ENCODE measurements at places on chromosomes 2 and 18.

- no peak for DNase-seq
Measured at GRCh38 chr2:20602803-20603202, 48.1 kb downstream of the HS1BP3 start.

DNA sequence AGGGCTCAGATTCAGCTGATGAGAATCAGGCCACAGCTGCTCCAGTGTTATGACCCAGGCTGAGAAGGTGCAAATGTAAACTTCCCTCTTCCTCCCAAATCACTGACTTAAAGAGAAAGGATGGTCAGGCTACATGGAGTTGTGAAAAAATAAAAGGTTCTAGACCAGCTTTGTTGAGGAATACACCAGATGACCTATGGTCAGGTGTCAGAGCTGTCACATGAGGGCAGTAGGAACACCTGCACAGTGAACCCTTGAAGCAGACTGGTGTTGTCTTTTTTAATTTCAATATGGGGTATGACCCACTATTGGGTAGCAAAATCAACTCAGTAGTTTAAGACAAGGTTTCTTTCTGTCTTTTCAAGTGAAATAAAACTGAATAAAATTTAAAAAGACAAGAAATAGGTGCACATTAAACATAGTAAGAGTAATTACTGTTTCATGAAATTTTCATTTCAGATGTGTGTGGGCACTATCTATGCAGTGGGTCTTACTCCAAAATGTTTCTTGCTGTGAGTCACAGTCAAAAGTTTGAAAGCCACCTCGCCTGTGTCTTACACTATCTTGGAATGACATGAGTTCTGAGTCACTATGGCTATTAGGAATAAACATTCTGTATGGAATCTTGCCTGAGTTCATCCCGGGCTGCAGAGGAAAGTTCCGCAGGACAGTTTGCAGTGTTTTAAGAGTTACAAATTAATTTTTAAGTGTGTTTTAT lies 83.6 kb downstream of the ACVR1 start:
- DNase-seq: no peak

DNA sequence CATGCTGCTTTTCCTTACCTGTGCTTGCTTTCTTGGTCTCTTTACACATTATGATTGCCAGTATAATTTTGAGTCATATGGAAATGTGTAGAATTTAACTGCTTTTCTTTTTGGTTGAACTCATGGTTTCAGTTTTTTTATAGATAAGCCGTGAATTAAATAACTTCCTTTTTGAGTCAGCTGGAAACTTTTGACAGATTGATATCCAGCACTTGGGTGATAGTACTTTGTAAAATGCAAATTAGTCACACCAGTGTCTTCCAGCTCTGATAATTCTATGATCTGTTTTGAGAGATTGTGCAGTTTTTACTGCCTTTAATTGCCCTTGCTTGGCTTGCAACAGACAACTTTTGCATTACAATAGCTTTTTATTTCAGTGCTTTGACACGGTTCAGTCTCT lies 86.4 kb downstream of the NCOA1 start:
- no peak for DNase-seq

GRCh38 chr2:101580528-101580927 lies 105.6 kb upstream of the RFX8 start:
- DNase-seq: no peak

GRCh38 chr2:152607793-152608300 lies 109.4 kb downstream of the PRPF40A start:
- DNase-seq: no peak

DNA sequence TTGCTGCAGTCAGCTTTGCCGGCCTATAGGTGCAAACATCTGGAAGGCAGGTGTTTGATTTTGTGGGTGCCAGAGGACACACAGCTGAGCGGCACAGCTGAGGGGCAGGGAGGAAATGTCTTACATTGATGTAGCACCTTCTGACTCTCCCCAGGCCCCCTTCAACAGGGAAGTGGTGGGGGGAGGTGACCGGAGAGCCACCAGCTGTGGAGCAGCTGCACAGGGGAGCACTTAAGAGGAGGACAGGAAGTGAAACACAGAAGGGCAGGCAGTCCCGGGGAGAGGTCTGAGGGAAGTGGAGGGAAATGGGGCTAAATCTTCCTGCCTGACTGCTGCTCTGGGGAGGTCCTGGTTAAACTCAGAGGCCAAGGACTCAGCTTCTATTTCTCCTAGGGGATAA lies 409.1 kb downstream of the TNS1 start:
- no peak for DNase-seq

DNA sequence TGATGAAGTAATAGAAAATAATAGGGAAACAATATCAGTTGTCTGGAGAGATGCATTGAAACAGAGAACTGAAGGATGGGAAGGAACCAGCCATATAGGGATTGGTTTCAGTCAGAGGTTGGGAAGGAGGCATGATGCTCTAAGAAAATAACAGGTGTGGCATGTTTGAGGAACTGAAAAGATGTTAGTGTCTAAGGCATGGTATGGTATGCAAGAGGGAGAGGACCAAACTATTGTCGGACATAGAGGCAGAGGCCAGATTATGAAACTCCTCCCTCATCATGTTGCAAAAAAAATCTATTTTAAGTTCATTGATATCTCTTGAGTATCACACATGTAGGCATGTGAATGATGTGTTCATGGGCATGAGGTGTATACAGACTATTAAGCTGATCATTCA lies 48.9 kb upstream of the EMILIN2 start:
- no peak for DNase-seq

GRCh38 chr2:163610817-163611556 lies 124.8 kb downstream of the FIGN start:
- DNase-seq: peak; percentile 23

GRCh38 chr2:120383631-120384340 lies 37.9 kb downstream of the INHBB start:
- DNase-seq: no peak

DNA sequence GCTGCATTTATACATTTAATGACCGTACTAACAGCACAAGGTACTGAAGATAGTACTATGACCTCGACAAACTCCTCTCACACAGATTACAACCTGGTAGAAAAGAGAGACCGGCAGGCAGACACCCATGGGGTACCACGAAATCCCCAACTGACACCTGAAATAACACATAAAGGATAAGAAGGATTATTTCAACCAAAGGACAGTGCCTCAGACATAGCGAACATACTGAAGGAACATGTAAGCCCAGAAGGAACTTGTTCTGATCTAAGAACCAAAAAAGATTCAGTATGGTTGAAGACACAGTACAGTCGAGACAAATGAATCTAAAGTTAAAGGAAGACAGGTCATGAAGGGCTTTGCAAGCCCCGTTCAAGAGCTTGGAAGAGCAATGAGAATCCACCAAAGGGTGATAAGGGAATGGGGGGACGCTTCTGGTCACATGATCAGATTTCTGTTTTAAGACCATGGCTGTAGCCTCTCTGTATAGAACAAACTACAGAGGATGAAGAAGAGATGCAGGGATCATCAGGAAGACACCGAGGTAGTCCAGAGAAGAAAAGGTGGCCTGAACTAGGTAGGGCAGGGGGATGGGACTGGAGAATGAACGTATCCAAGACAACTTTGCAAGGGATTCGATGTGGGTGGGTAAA lies 902 bp downstream of the MCFD2 start:
- DNase-seq: no peak

DNA sequence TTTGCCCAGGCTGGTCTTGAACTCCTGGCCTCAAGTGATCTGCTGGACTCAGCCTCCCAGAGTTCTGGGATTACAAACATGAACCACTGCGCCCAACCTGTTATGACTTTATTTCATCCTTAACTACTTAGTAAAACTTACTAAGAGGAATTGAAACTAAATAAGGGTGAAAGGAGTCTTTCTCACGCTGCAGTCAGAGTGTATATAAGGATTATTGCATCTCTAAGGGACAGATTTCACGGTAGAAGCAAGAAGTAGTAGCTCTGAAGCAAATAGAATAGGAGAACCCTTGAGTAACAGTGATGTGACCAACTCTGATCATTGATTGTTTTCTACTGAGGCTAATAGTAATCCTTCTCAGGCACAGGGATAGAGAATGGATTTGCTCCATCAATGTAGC lies 960.1 kb downstream of the CPS1 start:
- DNase-seq: no peak

- DNase-seq: no peak
Measured at GRCh38 chr2:228535396-228535795, 353.9 kb upstream of the SPHKAP start.

DNA sequence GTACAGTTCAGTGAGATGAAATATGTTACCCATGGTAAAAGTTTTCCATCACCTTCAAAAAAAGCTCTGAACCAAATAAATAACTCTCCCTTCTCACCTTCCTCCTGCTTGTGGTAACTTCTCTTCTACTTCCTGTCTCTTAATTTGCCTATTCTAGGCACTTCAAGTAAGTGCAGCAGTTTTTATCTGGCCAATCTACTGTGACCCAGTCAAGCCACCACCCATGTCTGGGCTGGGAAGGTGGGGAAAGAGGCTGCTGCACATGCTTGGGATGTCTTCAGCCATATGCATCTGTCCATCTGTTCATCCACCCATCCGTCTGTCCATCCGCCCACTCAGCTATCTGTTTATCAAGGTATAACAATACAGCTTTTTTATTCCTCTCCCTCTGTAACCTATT lies 31.6 kb downstream of the ZNF532 start:
- peak; percentile 47 for DNase-seq

DNA sequence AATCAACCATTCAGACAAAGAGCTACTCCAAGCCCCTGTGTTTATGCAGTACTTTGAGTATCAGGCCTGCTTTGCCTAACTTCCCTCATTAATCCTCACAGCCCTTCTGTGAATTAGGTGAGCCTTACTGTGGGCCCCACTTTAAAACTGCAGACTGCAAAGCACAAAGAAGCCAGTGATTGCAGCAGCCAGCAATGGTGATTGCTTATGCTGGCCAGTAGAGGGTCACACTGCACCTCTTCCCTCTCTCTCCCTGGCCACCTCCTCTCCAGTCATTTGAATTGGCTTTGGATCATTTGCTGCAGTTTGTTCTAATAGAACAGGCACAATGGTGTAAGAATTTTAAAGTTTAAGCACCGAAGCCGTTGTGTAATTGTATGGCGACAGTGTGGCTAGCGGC lies 229.9 kb downstream of the AGPS start:
- no peak for DNase-seq

DNA sequence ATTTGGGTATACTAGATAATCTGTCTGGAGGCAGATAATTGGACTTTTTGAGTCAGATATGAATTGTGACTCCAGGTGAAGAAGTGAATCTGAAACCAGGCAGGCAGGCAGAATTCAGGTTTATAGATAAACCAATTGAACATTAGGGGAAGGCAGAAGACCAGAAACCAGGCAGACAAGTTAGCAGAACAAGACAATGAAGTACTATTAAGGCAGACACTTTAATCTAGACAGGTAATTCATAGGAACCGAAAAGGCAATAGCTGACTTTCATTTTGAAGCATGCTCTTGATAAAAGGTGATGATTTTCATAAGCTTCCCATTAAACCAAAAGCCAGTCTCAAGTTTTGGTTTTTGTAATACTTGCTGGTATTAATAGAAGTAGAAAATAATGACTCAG lies 19.3 kb upstream of the SLC4A10 start:
- no peak for DNase-seq

- peak; percentile 44 for DNase-seq
Measured at GRCh38 chr18:68438983-68439382, 275.9 kb downstream of the TMX3 start.

DNA sequence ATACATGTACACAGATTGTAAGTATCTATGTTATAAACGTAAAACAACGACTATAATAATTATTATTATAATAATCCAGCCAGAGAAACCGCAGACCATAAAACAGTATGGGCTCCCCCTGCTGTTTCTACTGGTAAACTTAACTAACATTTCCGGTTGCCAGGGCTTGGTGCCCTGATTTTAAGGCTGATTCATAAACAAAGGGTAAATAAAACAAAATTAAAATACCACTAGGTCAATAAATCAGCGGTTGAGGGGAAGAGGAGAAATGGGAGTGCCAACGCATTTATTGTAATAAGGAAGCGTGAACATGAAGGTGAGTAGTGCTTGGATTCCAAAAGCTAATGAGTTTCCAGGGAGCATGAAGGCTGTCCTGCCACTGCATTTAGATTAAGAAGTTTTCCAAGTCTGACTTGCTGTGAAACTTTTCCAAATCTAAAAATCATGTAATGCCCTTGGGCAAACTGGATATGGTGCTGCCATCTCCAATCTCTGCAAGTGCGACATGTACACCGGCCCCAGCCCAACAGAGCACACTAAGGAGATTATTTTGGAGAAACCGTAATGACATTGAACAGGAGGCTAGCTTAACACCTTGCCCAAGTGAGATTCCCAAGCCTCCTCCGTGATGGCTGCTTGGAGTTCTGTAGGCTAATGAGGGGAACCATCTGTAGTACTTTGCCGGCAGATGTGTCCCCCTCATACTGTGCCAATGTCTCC lies 50.7 kb upstream of the HNRNPA3 start:
- DNase-seq: peak; percentile 9

GRCh38 chr18:10036479-10036878 lies 122.7 kb downstream of the VAPA start:
- no peak for DNase-seq

DNA sequence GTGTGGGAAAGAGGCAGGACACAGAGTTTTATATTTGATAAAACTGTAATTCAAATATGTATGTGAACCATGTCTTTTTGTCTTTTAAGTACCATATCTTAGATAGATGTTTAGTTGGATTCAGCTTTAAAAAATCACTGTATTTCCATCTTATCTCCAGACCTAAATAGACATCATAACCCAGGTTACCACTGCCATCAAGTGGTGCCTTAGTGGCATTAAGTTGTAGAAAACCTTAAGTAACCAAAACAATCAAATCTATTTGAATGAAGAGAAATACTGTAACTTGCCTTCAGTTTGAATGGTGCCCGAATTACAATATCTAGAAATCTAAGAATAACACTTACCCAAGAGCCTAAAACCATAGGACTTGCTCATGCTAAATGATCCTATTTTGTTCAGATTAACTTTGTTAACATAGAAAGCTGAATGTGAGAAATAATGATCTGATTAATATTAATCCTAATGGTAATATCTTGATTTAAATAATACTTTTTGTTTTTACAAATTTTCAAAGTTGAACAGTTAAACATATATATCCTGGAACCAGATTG lies 92.5 kb upstream of the MAP2 start:
- no peak for DNase-seq

- no peak for DNase-seq
Measured at GRCh38 chr2:100940766-100941645, 61.1 kb upstream of the RPL31 start.

DNA sequence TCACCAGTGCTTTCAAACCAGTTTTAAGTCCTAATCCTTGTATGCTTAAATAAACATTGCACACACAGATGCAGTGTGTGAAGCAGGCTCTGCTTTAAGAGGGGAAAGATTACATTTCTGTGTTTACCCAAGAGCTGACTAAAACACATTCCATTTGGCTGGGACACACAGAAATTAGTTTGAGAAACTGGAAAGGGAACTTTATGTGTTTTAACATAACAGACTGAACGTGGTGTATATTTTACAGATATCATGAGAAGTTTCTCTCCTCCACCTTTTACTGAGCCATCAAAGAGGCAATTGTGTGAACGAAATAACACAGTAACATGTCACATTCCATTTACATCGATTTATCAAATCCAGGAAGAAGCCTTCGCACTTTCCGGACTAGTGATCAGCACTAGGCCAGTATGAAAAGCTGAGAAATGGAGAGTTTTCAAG lies 121.8 kb downstream of the MAIP1 start:
- DNase-seq: no peak
